ENCODE measurements at places on chromosomes 1 and 21.

DNA sequence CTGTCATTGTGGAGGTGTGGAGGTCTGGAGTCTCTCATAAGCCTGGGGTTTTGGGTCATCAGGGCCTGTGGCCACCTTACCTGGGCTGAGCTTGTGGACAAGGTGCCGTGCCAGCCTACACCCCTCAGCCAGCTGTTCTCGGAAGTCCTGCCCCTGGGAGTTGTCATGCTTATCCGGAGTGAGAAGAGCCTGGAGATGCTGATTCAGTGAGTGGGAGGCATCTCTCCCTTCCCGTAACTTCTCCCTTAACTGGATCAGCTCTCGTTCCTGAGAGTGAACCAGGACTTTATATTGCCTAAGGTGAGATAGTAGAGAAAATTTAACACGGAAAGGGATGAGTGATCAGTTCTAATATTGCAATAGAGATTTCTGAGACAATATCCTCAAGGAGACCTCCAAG lies 30.0 kb upstream of the REG4 start:
- DNase-seq = no peak

- no peak for DNase-seq
These were observed 3.5 kb upstream of the RAP1A start for GRCh38 chr1:111615870-111616715.

GRCh38 chr1:54107131-54107530 lies 45.7 kb downstream of the CDCP2 start:
- DNase-seq = no peak

- DNase-seq = no peak
These were observed 25.6 kb downstream of the CLIC4 start for GRCh38 chr1:24770881-24771280.

DNA sequence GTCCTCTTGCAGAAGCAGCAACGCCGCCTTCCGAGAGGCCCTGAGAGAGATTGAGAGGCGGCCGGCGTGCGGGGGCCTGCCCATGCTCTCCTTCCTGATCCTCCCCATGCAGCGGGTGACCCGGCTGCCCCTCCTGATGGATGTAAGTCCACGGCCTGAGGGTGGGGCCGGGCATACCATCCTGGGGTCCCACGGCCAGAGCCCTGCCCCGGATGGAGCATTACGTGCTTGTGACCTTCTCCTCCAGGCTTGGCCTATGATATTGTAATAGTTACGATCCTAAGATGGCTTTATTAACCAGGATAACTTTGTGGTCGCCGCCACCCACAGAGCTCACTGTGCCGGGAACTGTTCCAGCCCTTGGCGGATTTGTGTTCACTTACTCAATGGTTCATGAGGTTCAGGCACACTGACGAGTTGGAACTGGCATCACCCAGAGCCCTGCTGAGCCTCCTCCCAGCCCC lies 18.9 kb downstream of the ARHGEF16 start:
- DNase-seq = peak; percentile 72

- DNase-seq = no peak
These were observed 23.2 kb downstream of the HIVEP3 start for GRCh38 chr1:41895552-41895951.

DNA sequence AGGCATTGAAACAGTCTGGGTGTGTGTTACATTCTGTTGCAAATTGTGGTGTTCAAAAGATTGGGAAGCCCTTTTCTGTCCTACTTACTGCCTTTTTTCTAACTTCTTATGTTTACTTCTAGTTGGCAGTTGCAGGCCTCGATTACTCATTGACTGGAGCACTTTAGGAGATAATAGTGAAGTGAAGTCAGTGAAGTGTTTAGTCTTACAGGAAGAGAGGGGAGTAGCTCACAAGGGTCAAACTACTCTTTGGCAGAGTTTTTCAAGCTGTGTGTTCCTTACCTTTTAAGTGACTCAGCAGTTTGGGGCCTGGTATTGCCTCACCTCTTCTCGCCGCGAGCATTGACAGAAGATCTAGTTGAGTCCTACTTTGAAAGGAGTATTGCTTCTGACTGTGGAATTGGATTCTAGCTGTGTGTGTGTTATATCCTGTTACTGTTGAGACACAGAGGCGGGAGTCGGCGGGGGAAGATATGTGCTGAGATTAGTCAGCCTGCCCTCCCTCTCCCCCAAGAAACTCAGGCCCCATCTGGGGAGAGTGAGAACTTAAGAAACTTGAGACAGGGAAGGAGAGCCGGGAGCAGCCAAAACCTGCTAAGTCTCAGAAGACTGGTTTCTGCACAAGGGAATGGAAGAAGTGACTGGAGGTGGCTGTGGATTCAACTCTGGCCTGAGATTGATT lies 19.3 kb downstream of the AHCYL1 start:
- peak; percentile 89 for DNase-seq

Data from GM04503 (cell line).